PC-3 (cell line): ENCODE measurements at places on chromosomes 3 and 15. TPM values are rescaled to one million over a fixed set of nuclear protein-coding genes. Genes with fewer than 3 reads are reported as not detected.

Gene PCLAF
- total RNA-seq = 34.7 and 52.4 TPM in 2 replicates

- peak; percentile 64 for DNase-seq
Observed at GRCh38 chr3:102174832-102175374, 259.9 kb upstream of the ZPLD1 start.

Gene TM4SF18
- 0.06 and 0.40 TPM in 2 replicates for total RNA-seq

Gene IL12A
- total RNA-seq = 6.5 and 8.3 TPM in 2 replicates

- DNase-seq = peak; percentile 27
Observed at GRCh38 chr3:36954452-36955134, 9.7 kb upstream of the TRANK1 start.

DNA sequence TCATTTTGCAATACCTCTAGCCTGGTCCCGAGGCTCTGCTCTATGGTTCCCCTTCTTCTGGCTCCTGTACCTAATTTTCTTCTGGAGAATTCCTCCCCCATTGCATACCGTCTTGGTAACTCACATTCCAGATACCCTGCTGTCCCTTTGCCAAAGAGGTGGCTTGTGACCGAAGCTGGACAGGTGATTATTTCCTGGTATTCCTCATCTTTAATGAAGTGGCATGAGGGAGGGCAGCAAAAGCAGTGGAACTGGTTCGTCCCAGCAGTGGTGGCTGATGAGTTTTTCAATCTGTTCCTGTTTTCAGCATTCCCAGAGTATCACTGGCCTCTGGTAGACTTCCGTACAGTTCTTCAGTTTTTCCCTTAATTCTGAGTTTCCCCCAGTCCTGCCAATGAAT lies 186.2 kb upstream of the CADPS start:
- DNase-seq = no peak

Gene NEO1
- total RNA-seq = 1.2 and 3.5 TPM in 2 replicates

DNA sequence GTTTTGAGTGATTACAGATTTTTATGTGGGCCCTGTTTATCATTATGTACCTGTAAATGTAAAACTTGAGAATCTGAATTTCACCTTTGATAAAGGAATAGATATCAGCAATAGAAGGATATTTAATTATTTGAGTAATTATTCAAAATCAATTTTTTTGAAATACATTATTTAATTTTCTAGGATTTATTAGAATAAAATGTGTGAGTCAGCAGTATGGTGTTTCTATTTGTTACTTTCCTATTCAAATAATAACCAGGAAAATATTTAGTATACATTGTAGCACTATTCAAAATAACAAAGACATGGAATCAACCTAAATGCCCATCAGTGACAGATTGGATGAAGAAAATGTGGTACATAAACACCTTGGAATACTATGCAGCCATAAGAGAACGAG lies 22.1 kb downstream of the CAPN7 start:
- DNase-seq = no peak

DNA sequence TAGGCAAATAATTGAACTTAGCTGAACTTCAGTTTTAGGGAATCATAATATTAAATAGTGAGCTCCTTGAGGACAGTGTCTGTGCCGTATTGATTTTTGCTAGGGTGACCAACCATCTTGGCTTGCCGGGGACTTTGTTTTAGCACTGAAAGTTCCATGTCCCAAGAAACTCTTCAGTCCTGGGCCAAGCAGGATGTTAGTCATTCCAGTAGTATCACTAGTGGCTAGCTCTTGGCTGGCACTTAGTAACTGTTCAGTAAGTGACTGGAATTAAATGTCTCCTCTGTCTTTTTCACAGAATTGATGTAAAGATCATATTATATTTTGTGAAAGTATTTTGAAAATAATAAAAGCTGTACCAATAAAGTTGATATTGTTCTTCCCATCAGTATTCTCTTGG lies 42.3 kb downstream of the RSRC1 start:
- DNase-seq = peak; percentile 37

Gene PPM1L
- total RNA-seq = 2.4 and 7.0 TPM in 2 replicates

GRCh38 chr3:177960014-177960413 lies 576.2 kb upstream of the KCNMB2 start:
- no peak for DNase-seq

GRCh38 chr3:115218859-115219258 lies 71.8 kb upstream of the ZBTB20 start:
- DNase-seq = no peak

GRCh38 chr15:48781017-48781416 lies 29.9 kb downstream of the CEP152 start:
- DNase-seq = peak; percentile 77

DNA sequence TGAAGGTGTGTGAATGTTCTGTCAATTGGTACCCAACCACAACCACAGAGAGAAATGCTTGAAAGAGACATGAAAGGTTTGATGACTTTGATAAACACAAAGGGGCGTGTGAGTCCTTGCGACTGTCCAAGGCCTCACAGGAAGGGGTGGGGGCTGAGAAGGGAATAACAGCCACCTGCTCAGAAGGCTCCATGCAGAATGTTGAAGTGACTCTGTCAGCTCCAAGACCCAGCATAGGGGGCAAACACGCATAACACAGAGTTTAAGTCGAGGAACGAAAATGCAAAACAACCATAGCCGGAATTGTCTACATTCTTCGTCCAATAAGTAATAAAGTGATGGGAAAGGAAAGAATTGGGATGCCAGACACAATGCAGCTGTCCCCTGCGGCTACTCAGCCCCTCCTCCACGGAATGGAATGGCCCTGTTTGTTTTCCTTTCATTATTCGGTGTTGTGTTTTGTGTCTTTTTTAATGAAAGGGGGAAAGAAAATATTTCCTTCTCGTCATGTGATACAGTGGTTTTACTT lies 19.9 kb downstream of the TMEM212 start:
- no peak for DNase-seq

Gene ANKRD63
- total RNA-seq = 1.2 and 1.4 TPM in 2 replicates
